PC-3 (cell line): ENCODE measurements at places on chromosomes 6 and 20.
A peak's percentile ranks its signal among the peaks of the same experiment; 100 is the strongest.

DNA sequence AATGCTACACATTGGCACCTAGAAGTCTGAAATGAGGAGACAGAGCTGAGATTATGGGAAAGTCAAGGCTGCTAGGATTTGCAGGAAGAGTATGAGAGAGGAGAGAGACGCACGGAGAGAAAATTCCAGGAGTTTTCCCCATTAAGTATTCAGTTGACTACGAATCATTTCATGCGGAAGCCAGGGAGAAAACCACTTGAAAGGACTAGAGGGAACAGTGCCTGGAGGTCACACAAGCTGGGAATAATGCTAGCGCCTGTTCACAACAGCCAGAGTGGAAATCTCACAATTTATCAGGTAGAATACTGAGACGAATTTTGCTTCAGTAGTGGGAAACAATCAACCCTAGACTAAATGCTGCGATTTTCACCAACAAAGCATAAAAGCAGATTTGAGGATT lies 118.6 kb downstream of the MOXD1 start:
- DNase-seq, result no peak

DNA sequence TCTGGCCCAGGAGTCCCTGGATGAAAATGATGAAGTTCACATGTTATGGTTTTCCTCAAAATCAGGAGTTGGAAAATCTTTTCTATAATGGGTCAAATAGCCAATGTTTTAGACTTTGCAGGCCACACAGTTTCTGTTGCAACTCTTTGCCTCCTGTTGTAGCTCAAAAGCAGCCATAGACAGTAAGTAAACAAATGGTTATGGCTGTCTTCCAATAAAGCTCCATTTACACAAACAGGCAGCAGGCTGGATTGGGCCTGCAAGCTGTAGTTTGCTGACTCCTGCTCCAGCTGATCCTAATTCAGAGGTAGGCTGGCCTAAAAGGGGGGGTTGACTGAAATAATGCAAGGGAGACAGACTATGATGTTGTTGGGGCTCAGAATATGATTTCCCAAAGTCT lies 33.0 kb downstream of the METTL24 start:
- peak; percentile 41 for DNase-seq

GRCh38 chr20:611843-612185 lies 1.7 kb upstream of the TCF15 start:
- DNase-seq, result no peak

- DNase-seq, result no peak
Measured at GRCh38 chr20:57481281-57481711, 43.6 kb downstream of the CTCFL start.

DNA sequence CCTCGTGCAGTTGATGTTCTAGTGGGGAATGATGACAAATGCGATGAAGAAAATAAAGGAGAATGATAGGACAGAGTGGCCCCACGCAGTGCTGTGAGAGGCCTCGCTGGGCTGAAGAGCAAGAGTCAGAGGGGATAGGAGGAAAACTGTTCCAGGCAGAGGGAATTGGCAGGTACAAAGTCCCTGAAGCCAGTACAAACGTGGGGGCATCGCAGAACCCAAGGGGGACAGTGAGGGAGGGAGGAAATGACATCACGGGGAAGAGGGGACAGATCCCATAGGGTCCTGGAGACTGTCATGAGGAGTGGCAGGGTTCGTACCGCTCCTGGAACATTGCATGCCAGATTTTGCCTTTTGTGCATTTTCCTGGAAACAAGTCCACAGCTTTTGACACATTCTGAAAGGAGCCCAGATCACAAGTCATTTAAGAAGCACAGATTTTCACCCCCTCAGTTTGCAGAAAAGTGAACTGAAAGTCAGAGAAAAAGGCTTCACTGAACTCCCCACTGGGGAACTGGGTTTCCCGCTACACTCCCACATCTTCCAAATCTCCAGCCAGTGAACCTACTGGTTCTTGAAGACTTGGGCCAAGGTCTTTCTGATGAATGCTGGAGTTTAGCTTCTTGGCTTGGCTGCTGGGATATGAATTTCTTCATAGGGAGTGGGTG lies 77.0 kb downstream of the SULF2 start:
- DNase-seq, result no peak

DNA sequence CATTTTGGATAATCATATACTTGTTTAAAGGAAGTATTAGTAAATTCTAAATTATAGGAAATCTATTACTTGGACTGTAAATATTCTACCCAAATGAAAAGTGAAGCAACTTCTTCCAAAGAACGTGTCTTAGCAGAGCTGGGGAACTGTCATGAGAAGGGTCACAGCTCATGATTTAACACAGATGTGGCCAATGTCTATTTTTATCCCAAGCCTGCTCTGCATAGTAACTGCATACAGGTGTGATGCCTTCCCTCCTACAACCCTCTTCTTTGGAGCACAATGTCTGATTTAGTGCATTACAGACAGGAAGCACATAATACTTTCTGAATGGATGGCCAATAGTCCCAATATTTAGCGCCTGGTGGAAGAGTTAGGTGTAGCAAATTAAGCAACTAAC lies 138.7 kb upstream of the THEMIS start:
- DNase-seq, result no peak

- no peak for DNase-seq
Measured at GRCh38 chr6:112150363-112150762, 63.0 kb downstream of the FAM229B start.

- peak; percentile 23 for DNase-seq
Measured at GRCh38 chr6:127300411-127300810, 33.7 kb downstream of the RNF146 start.

GRCh38 chr6:37244430-37245310 lies 12.9 kb upstream of the TBC1D22B start:
- peak; percentile 5 for DNase-seq

DNA sequence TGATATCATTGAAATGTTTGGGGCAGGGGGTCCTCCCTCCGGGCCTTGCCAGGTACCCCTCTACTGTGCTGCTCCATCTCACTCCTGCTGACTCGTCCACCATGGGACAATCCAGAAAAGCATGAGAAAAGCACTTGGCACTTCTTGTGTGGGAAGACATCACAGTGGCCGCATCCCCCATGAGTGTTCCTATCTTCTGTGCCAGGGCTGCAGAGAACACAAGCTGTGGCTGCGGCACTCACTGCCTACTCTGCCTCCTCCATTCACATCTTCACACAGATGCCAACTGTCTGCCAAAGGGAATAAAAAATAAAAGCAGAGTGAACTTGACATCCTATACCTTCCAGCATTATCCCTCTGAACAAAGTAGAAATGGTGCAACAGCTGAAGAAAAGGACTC lies 117.4 kb upstream of the PROKR2 start:
- DNase-seq, result no peak

DNA sequence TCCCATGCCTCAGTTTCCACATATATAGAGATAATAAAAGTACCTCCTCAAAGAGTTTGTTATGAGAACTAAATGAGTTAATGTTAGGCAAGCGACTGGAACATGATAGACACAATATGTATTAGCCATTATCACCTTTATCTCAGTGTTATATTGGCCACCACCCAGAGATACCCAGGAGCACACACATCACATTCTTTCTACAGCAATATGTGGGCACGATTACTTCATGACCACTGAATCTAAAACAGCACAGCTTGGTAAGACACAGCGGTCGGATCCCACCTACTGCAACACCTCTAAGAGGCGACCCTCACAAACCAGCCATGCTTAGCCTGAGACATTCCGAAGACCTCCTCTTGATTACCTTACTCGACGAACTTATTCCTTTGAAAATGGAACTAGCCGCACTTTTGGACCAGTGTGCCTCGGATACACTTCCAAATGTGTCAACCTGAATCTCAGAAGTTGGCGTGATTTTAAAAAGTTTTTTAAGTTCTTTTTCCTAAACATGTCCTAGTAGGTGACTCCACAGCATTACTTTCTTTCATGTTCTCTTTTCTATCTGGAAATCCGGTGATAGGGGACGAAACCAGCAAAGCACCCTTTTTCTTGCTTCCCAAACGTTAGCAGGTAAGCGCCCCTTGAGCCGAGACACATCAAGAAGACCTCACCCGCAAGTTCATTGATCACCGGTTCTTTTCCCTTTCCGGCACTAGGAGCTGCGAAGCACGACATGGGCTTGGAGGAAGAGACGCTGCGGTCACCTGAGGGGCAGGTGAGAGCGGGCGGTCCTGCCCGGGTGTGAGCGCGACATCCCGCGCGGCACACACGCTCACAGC lies 923 bp downstream of the GMDS start:
- DNase-seq, result peak; percentile 52

- no peak for DNase-seq
Measured at GRCh38 chr6:1658212-1659005, 48.7 kb downstream of the FOXC1 start.

GRCh38 chr20:54133434-54134427 lies 40.1 kb downstream of the CYP24A1 start:
- peak; percentile 91 for DNase-seq

DNA sequence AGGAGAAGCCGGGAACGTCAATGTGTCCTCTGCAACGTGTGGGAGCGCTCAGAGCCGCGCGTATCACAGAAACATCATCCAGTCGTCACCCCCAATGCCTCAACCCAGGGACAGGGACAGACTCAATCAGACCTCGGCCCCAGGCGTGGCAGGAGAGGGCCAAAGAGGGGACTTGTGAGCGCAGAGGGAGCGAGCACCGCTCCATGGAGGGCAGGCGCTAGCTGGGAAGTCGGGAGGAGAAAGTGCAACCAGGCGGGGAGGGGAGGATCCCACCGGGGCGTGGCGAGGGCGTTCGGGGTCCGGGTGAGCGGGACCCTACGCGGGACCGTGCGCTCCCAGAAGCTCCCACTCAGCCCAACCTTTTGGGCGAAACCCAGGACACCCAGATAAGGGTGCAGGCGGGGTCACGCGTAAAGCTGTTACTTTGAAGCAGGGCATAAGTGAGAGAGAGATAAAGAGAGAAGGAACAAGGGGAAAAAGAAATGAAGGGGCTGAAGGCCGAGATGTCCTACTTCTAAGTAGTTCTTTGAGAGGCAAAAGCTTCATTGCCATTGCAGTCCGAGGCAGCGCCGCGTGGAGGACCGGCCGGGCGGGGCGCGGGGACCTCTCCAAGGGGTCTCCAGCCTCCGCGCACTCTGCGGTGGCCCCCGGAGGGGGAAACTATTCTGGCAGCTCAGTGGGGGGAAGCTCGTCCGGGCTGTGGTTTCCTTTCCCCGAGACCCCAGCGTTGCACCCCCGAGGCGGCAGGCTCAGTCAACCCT lies 862 bp upstream of the SOBP start:
- DNase-seq, result no peak

DNA sequence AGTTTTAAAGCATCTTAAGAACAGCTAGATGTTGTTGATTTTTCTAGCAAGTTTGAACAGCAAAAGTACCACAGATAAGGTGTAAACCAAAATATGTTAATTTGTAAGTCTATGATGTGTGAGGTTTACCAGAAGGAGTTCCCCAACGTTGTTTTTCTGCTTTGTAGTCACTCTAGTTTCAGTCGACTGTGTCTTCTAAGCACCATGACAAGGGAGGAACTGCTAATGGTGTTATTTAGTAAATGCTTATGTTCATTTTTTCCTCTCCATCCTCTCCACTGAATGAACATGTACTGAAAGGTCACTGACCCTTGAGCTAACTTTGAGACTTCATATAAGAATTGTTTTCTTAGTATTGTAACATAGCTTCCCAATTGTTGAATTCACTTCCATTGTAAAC lies 3.0 kb downstream of the ENPP3 start:
- DNase-seq, result no peak

DNA sequence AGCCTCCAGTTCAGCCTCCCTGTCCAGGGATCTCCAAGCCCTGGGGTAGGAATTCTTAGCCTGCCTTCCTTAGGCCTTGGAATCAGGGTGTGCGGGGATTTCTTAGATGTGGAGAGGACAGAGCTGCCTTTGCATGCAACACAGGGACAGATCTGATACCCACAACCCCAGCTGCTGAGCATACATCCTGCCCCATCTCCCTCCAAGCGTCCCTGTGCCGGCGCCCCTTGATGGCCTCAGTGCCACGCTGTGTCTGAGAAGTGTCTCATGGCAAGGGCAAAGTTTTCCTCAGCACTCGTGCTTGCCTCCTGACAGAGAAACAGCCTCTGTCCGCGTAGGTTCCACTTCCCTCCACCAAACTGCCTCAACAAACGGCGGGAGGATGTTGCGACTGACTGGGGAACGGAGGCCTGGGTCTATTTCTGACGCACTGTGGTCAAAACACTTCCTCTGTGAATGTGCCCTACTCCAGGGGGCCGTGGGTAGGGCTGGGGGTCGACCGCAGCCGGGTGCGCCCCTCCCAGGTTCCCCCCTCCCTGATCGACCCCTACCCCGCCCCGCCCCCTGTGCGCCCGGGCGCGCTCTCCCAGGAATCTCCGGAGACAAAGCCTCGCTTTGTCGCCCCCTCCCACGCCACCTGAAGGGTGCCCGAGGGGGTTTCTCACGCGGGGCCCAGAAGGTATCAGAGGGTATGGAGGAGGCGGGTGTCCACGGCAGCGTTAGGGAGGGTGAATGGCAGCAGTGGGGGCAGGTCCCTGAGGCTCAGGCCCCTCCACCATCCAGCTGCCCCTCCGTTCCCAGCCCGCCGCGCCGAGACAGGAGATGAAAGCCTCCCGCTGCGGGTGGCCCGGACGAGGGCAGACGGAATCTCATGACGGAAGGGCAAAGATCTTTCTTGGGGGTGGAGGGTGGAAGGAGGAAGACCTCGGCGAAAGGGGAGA lies 806 bp downstream of the MICAL1 start:
- no peak for DNase-seq

DNA sequence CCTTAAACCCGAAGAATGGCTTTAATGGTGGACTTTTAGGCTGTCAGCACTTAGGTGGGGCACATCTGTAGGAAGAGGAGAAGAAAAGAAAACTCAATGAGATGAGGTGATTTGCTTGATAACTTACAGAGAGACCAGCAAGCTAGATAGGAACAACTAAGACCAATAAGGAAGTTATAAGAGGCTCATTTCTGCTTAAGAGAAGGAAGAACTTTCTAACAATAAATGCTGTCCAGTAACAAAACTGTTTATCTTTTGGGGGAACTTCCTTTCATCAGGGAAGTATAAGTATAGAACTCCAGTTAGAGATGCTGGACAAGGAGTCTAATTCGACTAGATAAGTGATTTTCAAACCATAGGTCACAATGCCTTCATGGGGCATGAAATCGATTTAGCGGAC lies 107.2 kb upstream of the SIRPA start:
- no peak for DNase-seq

- no peak for DNase-seq
Measured at GRCh38 chr20:61757-62156, 25.7 kb upstream of the DEFB125 start.

DNA sequence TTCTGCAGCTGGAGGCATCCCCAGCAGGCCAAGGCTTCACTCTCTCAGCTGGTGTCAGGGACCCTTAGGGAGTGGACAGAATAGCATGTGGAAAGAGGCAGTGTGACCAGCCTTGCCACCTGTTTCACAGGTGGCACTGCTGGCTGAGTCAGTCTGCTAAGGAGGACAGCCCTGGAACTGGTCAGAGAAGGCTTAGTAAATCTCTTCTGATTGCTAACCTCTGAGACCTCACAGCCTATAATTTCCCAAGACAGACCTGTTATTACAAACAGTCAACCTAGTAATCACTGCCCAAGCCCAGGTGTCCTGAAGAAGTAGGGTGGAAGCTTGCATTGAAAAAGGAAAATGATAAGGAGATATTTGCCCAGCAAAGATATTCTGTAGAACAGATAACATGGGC lies 26.4 kb upstream of the PAQR8 start:
- DNase-seq, result no peak

DNA sequence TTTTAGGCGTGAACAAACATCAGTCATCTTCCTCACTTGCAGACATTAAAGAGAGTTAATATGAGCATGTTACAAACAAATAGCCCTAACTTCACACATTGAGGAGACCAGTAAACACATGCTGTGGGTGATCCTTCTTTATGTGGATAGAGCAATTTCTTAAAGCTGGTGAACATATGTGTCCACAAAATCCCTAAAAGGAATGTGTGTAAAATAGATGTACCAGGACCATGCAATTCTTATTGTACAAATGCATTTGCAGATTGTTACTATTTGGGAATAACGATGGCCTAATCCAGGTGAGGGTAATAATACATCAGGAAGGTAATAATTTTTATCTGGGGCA lies 228.9 kb downstream of the ALDH8A1 start:
- DNase-seq, result no peak
